Omental fat pad (tissue), 4 donors: ENCODE measurements at places on chromosomes 2 and 18. TPM values are rescaled to one million over a fixed set of nuclear protein-coding genes. Genes with fewer than 3 reads are reported as not detected.

- DNase-seq = no peak
Observed at GRCh38 chr2:2026851-2027250, 282.5 kb upstream of the PXDN start.

The PROC gene
- not detected for total RNA-seq

- DNase-seq = no peak
Observed at GRCh38 chr2:24833821-24834732, 40.9 kb downstream of the CENPO start.

GRCh38 chr2:64359171-64359891 lies 94.6 kb upstream of the LGALSL start:
- DNase-seq = no peak

GRCh38 chr2:68226794-68227193 lies 25.5 kb downstream of the PPP3R1 start:
- no peak for DNase-seq

The FIGN gene
- 9.4 TPM for total RNA-seq

DNA sequence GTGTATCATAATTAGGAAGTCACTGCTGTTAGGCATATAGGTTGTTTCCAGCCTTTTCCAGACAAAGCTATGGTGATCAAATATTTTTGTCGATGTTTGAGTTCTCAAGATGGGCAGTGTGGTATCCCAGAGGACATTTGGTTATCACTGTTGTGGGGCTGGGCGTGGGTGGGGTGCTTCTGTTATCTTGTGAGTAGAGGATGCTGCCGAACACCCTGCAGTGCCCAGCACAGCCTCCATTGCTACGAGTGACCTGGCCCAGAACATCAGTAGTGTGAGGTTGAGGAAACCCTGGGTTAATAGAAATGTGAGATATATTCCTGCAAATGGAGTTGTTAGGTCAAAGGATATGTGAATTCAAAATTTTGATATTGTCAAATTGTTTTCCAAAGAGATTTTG lies 33.2 kb downstream of the ZNF236 start:
- no peak for DNase-seq

GRCh38 chr18:39329496-39330275 lies 1764.1 kb upstream of the CELF4 start:
- DNase-seq = no peak

The PRSS56 gene
- not detected for total RNA-seq

GRCh38 chr18:45521136-45521535 lies 94.1 kb upstream of the SLC14A2 start:
- DNase-seq = no peak

GRCh38 chr2:19456705-19457309 lies 98.4 kb upstream of the OSR1 start:
- no peak for DNase-seq

DNA sequence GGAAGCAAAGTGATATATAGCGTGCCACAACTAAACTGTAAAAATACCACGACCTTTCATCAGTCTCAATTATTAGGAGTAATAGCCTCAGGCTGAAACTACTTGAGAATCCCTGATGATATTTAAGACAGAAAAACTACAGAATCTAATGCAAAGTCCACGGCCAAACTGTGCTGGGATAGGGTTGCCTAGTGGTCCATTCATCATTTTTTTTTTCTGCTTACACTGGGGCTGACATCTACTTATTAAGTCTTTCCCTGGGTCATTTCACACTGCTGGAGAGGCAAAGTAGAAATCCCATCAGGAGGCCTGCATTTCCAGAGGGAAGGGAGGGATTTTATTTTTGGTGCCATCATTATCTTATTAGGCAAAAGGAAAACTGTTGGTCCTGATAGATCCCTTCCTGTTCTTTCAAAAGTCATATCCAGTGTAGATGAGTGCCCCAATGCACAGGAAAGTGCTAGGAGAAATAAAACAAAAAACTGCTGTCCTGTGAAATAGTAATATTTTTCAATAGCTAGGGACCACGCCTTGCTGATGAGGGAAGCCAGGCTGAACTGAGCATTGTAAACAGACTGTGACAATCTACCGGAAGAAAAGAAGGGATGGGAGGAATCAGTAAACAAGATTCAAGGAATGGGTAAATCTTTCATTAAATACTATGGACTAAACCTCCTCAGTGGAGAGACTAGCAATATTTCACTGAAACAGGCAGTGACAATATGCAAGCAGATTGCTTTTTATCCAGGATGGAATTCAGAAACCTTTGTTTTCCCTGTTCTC lies 644.3 kb downstream of the IRS1 start:
- no peak for DNase-seq

DNA sequence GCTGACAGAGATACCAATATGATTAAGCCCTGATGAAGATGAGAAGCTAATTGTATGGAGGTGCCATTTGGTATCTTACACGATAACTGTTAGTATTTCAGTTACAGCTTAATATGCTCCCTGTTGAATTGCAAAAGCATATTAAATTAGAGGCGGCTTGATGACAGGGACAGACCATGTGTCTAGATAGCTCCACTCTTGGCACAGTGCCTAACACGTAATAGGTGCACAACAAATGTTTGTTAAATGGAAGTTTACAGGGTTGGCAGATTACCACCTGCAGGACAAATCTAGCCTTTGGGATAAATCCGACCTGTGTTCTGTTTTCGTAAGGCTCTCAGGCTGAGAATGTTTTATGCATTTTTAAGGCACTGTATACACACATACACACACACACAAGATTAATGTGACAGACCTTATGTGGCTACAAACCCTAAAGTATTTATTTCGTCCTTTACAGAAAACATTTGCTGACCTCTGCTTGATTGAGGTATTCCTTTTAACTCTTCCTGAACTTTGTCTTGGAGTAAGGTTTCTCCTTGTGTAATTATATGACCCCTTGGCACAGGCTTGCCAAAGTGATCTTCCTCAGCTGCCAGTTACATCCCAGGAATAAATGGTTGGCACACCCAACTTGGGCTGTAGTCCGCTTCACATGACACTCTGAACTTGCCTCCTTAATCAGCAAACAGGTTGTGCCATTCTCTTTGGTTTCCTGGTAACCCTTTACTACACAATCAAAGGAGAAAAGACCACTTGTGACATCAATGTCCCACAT lies 348.9 kb downstream of the HRH4 start:
- no peak for DNase-seq

DNA sequence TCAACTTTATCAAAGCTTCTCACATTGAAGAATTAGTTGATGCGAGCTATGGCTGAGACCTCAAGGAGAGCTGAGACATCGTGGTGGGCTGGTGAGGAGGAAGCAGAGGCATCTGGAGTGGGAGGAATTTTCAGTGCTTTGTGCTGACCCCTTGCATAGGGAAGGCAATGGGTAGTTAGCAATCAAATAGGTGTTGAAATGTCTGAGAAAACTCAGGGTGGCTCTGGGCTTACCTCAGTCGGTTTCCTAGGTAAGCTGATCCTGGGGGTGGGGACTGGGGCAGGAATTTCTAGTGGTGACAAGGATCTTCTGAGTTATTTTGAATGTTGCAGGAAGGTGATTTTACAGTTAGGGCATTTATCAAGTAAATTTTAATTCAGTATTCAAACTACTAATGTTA lies 20.7 kb upstream of the DPP10 start:
- DNase-seq = no peak

The ANKRD30BL gene
- total RNA-seq = not detected

DNA sequence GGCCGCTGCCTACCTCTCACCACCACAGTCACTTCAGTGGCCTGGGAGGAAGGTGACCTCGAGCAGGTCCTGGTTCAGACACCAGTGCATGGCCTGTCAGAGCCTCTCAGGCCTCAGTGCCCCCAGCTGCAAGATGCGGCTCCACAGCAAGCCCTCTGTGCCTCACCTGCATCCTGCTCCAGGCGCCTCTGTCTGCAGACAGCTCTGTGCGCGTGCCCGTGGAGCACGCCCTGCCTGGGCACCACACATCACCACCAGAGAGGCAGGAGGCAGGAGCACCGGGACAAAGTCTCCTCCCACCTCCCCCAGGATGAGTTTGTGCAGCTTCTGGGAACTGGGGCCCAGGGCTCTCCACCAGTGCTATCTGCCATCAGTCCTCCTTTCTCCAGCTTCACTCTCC lies 98.7 kb downstream of the TFCP2L1 start:
- DNase-seq = no peak
